Suppressor macrophage treated with lipopolysaccharide for 4 hours (primary cell): ENCODE measurements at places on chromosomes 2 and 18.

GRCh38 chr2:230821261-230821990 lies 43.3 kb upstream of the ITM2C start:
- no peak for DNase-seq

DNA sequence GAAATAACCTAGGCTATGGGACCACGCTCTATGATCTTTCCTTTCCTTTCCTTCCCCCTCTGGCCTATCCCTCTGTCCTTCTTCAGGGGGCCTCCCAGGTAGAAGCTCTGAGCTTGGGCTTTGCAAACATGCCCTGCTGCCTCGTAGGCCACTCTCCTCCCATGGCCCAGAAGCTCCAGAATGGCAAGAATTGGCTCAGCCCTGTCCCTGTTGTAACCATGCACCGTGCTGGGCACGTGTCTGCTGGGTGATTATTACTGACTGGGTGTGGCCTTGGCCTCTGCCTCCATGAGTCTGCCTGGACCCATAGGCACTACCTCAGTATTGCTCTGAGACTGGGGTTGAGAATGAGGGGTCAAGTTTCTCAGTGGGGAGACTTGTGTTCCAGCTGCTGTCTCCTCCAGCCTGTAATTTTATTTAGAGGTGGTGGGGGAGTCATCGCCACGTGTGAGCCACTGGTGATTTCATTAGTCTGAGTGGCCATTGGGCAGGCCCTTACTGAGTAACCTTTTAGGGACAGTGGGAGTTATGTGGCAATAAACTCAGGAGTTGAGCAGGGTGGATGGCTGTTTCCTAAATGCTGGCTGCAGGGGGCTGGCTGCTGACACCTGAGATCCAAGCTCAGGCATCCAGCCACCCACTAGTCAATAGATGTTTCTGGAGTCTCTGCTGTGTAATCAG lies 157.9 kb downstream of the CLIP4 start:
- DNase-seq: peak; percentile 34

DNA sequence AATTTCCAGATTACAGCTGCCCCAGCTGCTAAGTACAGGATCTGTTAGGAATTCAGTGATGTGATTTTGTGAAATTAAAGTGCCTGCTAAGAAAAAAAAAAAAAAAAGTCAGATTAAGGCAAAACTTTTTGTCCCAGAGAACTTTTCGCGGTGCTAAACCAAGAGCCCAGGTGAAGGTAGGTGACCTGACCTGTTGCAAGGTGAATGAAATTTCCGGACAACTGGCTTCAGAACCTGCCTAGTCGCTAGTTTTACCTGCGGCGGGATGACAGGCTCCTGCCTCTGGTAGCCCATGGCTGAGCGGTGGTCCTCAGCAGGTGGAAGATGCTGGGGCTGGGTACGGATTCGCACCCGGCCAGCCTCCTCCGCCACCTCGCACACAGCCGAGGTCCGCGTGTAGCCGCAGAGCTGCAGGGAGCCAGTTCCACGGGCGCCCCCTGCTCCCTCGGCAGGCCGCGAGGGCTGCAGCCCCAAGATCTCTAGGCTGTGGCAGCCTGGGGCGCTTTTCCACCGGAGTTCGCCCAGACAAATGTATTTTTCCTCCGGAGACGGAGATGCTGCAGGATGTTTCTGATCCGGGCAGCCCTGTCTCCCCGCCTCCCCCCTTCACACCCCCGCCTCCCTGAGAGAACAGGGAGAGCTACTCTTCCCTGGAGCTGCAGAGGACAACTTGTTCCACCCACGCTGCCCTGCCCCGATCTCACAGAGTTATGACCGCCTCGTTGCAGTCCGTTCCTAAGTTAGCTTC lies at the start of gene SLC38A11:
Gene SLC38A11 (minus strand): TSS at position 572 of the 748 bp plus-strand sequence. CDS start 278 bp downstream, at position 294.
- no peak for DNase-seq

DNA sequence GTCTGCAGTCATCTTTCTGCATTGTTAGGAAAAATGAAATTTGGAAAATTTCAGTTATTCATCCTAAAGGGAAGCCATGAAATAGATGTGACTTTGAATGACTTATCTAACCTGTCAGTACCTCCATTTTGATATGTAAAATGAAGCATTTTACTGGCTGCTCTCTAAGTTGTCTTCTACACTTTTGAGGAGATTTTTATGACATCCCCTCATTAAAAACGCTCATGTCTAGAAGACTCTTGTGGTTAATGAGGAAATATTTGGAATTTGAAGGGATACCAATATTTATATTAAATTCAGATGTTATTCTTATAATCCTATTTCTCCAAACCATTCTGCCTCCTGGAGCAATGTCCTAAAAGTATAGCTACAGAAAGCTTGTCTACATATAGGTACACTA lies 73.8 kb upstream of the THUMPD2 start:
- DNase-seq: no peak

GRCh38 chr2:45930396-45930792 lies 278.9 kb downstream of the PRKCE start:
- peak; percentile 20 for DNase-seq

- no peak for DNase-seq
Observed at GRCh38 chr2:216992056-216992675, 132.3 kb upstream of the TNP1 start.

- DNase-seq: no peak
Observed at GRCh38 chr2:181120625-181121024, 140.2 kb downstream of the UBE2E3 start.

- no peak for DNase-seq
Observed at GRCh38 chr18:58152891-58153290, 108.9 kb downstream of the NEDD4L start.

- DNase-seq: no peak
Observed at GRCh38 chr2:201949181-201949926, 84.3 kb upstream of the FZD7 start.

DNA sequence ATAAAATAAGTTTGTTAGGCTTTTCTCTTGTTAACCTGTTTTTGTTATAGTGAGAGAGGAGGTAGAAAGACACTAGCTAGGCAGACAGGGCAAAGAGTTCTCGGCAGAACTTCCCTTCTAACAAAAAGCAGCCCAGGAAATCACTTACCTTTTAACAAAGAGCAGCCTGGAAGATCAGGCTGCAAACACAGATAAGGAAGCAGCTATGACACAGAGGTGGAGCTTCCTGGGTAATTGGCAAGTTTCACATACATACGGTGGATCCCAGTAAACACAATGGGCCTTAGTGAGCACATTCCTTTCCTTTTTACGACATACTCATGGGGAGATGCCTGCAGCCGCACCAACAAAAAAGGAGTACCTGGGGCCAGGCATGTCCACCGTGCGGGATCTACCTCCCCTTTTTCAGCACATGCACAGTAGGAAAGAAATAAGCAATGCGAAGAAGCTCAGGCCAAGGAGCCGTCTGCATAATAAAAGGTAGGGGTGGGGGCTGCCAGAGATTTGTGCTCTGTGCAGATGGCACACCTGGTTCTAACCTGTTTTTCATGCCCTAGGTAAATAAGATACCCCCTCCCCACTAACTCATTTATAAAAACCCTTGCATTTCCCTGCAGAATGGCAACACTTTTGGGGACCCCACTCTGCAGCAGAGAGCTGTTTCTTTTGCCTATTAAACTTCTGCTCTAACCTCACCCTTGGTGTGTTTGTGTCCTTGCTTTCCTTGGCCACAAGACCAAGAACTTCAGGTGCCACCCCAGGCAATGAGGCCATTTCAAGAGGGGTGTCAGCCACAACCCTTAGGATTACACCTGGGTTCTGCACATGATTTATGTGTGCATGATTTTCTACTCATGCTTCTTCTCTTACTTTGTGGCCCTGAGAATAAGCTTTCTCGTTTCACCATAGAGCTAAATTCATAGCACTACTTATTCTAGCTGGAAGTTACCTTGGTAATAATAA lies 26.5 kb downstream of the MDH1 start:
- DNase-seq: no peak

GRCh38 chr2:106097038-106098000 lies 96.8 kb downstream of the UXS1 start:
- DNase-seq: no peak

DNA sequence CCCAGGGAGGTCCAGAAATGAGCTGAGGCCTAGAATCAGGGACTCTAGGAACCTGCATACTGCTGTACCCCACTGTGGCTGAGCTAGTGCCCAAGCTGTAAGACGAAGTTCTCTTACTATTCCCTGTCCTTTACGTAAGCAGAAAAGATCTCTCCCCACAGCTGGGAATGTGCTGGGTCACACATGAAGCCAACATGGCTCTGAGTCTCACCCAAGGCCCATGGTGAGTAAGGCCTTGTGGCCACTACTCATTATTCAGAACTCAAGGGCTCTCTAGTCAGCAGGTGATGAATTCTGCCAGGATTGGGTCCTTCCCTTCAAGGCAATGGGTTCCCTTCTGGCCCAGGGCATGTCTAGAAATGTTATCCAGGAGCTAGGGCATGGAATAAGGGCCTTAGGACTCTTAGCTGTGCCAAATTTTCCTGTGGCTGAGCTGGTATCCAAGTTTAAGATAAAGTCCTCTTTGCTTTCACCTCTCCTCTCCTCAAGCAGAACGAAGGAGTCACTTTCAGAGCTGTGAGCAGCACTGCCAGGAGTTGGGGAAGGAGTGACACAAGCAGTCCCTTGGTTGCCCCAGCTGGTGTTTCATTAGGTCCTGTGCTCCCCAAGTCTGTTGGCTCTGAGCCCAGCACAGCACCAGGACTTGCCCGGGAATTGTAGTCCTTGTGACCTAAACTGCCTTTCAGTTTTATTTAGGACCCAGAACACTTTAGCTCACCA lies 707.6 kb downstream of the SLC4A3 start:
- DNase-seq: no peak
